ENCODE measurements at places on chromosomes 1 and 21. TPM values are rescaled to one million over a fixed set of nuclear protein-coding genes. Genes with fewer than 3 reads are reported as not detected.

BRDT gene
- not detected for total RNA-seq

HRNR gene
- total RNA-seq: not detected

SLC9C2 gene
- 0.03 TPM for total RNA-seq

PAPPA2 gene
- 18.9 TPM for total RNA-seq

MYOG gene
- total RNA-seq: not detected

LSM10 gene
- 9.5 TPM for total RNA-seq

CFHR2 gene
- total RNA-seq: not detected

WARS2 gene
- total RNA-seq: 18.3 TPM

WDR64 gene
- not detected for total RNA-seq

EPHB2 gene
- total RNA-seq: 12.2 TPM

ELF3 gene
- 2.2 TPM for total RNA-seq

MRPS6 gene
- 11.4 TPM for total RNA-seq

RASAL2 gene
- total RNA-seq: 27.2 TPM

TINAGL1 gene
- total RNA-seq: 442 TPM

HUNK gene
- not detected for total RNA-seq

KRTAP10-6 gene
- not detected for total RNA-seq

KRTAP19-3 gene
- total RNA-seq: not detected

ASCL5 gene
- not detected for total RNA-seq

DNAJC6 gene
- 6.8 TPM for total RNA-seq

CCDC30 gene
- 1.4 TPM for total RNA-seq

ADORA1 gene
- 0.65 TPM for total RNA-seq

KAZN gene
- total RNA-seq: 10.6 TPM

DDI2 gene
- 19.0 TPM for total RNA-seq

KRTAP10-1 gene
- not detected for total RNA-seq

USH2A gene
- total RNA-seq: under 0.01 TPM

TCHHL1 gene
- not detected for total RNA-seq

LCE1E gene
- total RNA-seq: not detected

Data from smooth muscle cell of the pulmonary artery (primary cell).